Liver (tissue), 10 donors: ENCODE measurements at places on chromosomes 1 and 21. TPM values are rescaled to one million over a fixed set of nuclear protein-coding genes. Genes with fewer than 3 reads are reported as not detected.

Gene RXRG
- 0.12 TPM for polyA plus RNA-seq

Gene DCDC2B
- 0.08 TPM for polyA plus RNA-seq

Gene CRNN
- polyA plus RNA-seq = not detected

Gene ZNF593OS
- 0.32 TPM for polyA plus RNA-seq

Gene MX2
- polyA plus RNA-seq = 0.69 TPM

GRCh38 chr1:64051796-64052195 is 151.6 kb upstream of the UBE2U start:
- no peak for DNase-seq

- no peak for DNase-seq
Observed at GRCh38 chr1:223423641-223424233, 30.5 kb downstream of the CCDC185 start.

DNA sequence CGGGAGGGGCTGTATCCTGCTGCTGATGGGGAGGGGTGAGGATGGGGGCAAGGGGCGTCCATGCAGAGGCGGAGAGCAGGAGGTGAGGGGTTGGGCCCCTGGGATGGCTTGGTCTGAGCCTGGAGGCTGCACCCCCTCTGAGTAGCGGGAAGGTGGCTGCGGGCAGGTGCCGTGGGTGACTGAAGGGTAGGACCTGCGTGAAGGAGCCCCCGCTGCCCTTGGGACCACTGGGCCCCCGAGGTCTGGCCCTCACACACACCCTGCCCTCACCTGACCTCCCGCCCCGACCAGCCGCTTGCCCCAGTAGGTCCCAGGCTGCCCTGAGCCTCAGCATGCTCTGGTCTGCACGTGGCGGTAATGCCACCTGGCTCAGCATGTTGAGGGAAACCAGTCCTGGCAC is 12.8 kb upstream of the SKI start:
- no peak for DNase-seq

GRCh38 chr1:243507001-243507671 is 251.3 kb downstream of the SDCCAG8 start:
- no peak for DNase-seq

DNA sequence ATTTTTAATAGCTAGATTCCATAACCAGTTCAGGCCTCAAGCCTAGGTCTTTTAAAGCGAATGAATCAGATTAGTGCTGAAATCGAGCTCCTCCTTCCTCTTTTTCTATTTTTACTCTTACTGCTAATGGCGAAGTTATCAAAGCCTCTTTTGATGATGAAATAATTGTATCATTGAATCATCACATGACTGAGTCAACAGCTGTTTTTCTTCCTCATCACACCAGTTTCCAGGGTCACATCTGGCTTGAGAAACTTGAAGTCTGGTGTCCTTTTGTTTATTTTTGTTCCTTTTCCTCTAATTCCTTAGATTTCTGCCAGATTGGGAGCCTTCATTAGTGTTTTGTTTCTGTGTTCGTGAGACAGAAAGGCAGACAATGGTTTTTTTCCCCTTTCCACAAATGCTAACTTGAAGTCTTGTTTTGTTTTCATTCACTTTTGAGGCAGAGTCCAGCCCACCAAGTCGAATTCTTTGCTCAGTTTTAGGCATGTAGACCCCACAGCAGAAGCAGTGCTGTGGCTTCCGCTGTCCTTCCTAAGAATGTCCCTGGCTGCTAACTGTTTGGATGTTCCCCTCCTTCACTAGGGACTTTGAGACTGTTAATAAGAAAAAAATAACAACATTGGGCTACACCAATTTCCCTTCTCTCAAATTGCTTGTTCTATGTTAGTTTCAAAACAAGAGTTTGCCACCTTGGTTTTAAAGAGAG is 51.9 kb upstream of the FMOD start:
- DNase-seq = no peak

DNA sequence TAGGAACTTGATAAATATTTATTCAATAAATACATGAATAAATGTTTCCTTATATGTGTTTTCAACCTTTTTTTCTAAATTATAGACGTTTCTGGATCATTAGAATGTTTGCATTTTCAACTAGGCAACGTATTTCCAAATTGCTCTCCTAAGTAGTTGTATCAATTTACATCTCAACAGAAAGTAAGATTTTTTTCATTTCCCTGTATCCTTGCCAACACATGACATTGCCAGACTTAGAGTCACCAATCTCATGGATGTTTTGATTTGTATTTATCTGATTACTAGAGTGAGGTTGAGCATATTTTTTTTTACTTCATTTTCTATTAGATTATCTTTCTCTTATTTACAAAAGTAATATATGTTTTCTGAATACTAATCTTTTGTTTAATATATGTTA is 22.2 kb upstream of the SMG7 start:
- DNase-seq = no peak

GRCh38 chr21:42495765-42496119 is 282 bp downstream of the RSPH1 start:
- no peak for DNase-seq

DNA sequence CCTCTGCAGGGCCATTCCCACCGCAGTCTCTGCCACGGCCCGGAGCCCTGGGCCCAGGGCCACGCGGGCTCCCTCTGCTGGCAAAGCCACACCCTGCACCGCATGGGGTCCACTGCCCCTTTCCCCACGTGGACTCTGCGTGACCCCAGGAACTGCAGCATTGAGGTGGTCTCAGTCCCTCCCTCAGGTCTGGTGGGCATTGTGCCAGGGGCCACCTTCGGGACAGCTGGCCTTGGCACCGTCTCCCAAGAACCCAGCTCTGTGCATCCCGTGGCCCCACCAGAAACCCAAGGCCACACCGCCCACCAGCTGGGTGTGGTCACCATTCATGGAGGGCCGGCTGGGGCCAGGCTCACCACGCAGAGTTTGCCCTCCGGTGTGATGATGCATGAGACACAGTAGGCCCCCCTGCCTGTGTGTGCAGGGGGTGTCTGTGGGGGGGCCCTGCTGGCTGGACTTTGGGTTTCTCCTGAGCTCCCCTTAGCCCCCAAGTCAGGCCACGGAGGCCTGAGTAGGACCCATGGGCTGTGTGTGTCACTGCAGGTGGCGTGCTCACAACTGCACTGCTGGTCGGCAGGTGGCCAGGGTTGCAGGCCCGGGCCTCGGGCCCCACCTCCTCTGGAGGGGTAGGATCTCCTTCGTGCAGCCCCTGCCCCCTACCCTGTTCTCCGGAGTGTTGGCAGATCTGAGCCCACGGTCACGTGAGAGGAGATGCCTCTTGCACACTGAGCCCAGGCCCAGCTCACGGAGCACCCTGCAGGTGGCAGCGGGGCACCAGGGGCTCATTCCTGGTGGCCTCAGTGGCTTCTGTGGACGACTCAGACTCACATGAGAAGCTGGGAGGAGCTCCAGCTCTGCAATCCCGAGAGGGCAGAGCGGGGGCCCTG is 5.8 kb downstream of the VWA1 start:
- DNase-seq = peak; percentile 71

DNA sequence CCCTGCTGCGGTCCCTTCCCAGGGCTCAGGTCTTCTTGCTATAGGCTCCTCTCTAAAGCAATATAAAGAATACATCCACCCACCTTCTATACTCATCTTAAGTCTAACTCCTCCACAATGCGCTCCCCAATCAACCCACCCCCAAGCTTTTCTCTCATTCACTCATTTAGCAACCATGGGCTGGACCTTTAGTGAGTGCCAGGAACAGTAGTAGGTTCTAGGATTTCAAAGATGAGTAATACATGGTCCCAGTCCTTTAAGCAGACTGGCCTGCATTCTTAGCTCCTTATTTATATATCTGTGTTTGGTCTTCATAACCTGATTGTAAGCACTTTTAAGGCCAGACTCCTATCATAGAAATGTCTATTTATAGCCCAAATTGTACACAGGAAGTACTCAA is 5.9 kb downstream of the CAMK1G start:
- DNase-seq = no peak

DNA sequence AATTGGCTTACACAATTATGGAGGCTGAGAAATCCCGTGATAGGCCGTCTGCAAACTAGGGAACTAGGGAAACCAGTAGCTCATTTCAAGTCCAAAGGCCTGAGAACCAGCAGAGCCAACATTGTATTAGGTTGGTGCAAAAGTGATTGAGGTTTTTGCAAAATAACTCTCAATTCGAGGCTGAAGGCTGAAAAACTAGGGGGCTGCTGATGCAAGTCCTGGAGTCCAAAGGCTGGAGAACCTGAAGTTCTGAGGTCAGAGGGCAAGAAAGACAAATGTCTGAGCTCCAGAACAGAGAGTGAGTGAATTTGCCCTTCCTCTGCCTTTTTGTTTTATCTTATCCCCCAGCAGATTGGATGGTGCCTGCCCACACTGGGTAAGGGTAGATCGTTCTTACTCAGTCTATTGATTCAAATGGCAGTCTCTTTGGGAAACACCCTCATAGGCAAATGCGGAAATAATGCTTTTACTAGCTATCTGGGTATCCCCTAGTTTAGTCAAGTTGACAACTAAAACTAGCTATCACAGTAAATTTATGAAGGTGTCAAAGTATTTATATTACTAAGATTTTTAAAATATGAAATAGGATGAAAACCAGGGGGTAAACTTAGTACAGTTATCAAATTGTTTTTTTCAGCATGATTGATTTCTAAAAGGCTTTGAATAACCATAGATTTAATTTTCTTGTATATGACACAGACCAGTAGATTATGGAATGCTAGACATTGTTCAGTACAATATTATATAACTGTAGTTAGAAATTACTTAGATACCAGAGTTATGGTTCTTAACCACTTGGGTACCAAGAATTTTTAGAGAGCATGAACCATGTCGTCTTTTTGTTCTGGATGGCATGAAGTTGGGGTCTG is 15.4 kb downstream of the RABGAP1L start:
- no peak for DNase-seq

DNA sequence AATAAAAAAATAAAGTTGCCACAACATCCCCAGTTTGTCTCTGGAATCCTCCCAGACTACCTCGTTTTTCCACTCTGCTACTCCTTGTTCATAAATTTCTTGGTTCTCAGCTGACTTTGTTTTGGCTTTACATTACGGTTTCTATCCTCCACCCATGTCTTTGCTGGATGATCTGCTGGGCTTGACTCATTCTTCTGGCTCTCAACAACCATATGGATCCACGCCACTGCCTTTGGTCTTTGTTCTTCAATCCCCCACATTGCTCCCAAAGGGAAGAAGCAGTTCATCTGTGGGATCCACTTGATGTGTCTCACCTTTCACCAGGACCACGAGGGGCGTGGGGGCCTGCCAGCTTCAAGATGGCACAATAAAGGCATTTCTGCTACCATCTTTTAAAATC is 67.1 kb upstream of the NBL1 start:
- DNase-seq = no peak

- no peak for DNase-seq
Observed at GRCh38 chr1:158821723-158822122, 9.4 kb upstream of the MNDA start.

DNA sequence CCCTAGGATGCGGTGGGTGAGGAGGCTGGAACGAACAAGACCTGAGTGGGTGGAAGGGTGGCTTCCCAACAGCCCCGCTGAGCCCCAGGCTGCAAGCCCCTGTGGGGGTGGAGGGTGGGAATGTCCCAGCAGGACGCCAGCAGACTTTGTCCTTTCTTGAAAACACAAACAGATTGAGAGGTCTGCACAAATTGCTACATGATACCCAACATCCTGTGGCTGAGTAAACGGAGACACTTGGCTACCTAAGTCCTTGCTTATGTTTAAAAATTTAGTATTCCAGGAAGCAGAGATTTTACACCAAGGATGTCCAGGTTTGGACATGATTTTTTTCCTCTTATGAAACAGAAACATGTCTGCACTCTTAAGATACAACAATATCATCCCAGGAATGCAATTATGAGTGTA is 11.8 kb upstream of the F3 start:
- DNase-seq = no peak
